ENCODE measurements at places on chromosomes 11 and 22.
A peak's percentile ranks its signal among the peaks of the same experiment; 100 is the strongest.

- DNase-seq = no peak
These were observed 47.3 kb downstream of the PPFIA1 start for GRCh38 chr11:70317581-70318305.

- no peak for DNase-seq
These were observed 124.3 kb downstream of the TRIM29 start for GRCh38 chr11:120013325-120014250.

- DNase-seq = no peak
These were observed 32.0 kb downstream of the CD82 start for GRCh38 chr11:44597358-44598012.

DNA sequence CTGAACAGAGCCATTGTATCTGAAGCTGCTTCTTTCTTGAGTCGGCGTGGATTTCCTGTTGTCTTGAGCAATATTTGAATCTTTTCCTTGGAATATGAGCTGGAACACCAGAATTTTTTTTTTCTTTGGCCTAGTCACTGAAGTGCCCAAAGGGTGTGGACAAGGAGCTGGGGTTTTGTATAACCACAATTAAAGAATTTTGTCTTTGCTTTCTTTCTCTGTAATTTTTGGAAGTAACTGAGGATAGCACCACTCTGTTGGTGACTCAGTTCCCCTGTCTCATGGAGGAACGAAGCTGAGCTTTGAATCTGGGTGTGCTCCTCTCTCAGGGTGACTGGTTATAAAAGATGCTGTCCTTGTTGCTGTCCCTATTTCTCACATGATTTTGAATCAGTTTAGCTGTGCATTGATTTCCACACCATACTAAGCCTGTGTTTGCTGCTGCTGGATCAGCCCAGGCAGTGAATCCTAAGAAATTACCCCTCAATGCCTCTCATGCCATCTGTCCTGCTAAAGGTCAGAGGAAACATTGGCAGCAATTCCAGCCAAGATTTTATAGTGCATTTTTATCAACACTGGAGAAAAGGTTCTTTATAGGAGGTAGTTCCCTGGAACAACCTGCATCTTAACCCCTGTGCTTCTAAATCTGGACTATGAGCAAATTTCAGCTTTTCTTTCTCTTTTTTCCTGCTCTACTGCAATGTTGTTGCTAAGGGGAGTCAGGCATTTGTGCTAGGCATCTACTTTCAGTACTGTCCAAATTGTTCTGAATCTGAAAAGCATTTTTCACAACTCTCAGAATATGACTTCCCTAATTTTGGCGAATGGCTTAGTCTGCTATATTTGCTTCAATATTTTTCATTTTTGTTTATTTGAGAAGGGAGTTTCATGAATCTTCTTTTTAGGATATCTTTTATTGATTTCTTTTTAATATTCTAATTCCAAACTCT, 540.8 kb downstream of the SOX6 start:
- no peak for DNase-seq

- no peak for DNase-seq
These were observed 63.0 kb downstream of the TNRC6B start for GRCh38 chr22:40240686-40241085.

DNA sequence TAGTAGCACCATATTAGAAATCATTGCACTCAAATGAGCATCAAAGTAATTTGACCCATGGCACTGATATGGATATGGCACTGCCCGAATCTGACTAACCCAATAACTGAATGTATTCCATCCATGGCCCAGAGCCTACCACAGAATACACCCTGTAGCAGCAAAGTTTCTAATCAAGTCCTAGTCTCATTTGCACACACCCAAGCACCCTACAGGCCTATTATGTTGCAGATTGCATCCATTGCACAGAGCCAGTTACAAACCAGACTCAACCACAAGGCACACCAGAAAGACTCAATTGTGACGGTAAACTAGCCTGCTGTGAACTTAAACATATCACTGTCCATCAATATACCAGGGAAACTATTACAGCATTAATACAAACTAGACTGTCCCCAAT, 6.5 kb downstream of the OR52E5 start:
- no peak for DNase-seq

- peak; percentile 76 for DNase-seq
These were observed 103.8 kb downstream of the STIM1 start for GRCh38 chr11:3959015-3959902.

DNA sequence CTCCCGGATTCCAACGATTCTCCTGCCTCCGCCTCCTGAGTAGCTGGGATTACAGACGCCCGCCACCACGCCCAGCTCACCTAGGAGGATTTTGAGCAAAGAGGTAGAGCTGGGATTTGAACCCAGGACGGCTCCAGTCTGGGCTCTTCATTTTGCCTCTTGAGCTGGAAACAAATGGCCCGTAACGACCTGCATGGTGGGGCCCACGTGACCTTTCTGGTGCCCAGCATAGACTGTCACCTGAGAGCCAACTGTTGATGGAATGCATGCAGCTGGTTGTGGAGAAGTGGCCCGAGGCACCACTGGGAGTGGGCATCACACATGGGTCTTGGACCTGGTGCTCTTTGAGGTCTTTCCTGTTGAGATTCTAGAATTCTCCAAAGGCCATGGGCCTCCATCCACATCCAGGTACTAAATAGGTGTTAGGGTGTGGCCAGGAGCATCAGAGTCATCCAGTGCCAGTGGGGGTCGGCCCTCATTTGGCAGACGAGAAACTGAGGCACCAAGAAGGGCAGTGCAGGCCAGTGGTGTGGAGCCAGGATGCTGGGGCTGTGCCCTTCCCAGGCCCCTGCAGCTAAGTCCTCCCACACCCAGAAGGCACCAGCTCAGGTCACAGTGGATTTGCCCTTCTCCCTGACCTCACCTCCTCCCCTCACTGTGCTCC, 3.9 kb downstream of the ATF4 start:
- no peak for DNase-seq

DNA sequence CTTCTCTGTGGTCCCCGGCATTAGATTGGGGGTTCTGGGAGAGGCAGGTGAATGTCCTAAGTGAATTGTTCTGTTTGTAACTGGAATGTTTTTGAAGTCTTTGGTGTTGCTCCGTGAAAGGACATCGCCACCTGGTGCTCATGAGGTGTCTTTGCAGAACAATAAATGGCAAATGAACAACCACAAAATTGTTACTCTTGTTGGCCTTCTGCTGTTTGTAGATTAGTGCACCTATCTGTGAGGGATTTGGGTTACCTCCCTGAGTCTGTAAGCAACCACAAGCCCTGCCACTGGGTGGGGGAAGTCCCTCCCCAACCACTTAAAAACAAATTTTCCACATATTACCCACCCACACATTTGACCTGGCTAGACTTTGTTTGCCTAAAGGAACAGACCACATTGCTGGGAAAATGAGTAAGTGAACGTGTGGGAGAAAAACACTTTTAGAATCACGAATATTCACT, 4.7 kb downstream of the MPEG1 start:
- DNase-seq = peak; percentile 83

GRCh38 chr11:22898036-22898435, 37.8 kb upstream of the CCDC179 start:
- DNase-seq = no peak

DNA sequence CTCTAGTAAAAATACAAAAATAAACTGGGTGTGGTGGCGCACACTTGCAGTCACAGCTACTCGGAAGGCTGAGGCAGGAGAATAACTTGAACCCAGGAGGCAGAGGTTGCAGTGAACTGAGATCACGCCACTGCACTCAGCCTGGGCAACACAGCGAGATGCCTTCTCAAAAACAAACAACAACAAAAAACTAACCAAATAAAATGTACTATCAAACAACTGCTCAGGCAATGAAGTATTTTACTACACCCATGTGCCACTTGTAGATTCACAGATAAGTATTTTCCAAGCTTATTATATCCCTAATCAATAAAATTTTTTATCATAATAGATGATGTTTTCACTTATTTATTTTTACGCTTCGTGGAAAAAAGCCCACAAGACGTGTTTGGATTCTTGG, 924 bp downstream of the C11orf65 start:
- DNase-seq = no peak

DNA sequence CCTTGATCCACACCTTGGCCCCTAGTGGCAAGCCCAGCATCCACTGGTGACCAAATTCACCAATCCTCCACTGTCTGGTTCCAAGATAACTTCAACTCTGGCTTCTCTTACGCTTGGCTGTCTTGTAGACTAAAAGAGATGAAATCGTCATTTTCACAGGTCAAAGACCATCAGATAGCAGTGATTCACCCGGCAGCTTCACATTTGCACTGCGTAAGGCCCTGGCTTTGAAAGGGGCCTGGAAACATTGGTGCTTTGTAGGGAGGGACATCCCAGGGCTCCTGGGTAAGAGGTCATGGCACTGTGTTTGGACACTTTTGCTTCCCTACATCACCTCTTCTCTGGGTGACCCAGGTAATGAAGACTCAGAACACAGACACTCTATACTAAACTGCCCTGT, 30.1 kb upstream of the FADD start:
- DNase-seq = peak; percentile 53

DNA sequence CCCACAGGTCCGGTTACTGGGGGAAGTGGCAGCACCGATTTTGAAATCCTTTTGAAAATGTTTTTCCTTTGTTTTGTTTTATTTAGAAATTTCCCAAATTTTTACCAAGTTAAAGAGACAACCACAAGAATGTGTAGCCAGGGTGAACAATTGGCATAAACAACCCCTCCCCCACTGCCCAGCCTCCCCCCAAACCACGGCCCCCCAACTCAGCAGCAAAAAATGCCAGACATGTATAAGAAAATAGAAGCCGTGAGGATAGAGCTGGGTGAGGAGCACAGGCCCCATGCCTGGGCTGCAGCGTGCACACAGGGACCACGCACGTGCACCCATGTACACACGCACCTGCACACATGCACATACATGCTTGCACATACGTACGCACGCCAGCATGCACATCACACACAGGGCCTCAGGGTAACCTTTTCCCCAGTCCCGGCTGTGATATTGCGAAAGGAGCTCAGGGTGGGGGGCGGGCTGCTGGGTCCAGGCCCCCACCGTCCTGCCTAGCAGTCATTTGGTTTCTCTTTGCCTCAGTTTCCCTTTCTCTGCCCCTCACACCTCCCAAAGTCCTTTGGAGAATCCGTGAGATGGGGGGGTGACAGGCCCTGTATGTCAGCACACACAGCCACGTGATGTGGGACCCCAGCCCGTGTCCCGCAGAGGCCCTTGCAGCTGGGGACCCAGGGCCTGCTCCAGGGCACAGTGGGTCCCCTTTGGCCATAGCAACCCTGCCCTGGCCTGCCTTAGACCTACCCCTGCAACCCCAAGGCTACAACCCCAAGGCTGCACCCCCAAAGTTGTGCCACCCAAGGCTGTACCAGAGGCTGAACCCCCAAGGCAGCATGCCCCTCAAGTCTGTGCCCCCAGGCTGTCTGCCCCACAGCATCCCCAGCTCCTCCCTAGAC, 42.9 kb downstream of the IGF2 start:
- peak; percentile 47 for DNase-seq

DNA sequence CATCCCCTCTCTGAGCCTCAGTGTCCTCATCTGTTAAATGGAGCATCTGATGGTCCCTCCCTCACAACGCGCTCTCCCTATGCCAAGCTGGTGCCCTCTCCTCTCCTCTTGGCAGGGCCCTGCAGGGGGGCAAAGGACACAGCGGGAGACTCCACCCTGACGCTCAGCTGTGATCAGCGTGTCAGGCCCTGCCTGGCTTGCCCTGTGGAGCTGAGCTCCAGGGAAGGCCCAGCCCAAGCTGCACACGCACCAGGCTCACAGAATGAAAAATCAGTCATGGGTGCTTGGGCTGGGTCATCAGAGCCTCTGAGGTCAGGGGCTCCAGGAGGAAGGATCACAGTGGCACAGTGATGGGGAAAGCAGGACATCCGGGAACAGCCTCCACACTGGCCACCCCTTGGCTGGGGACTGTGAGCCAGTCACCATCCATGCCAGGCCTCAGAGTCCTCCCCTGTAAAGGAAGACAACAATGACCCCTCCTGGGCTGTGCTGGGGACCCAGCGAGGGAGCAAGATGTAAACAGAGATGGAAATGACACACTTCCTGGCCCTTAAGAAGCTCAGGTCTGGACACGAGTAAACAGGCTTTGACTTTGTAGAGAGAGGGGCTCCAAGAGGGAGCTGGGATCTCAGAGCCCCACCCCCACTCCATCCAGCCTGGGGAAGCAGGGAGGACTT, 36.6 kb downstream of the RPL3 start:
- DNase-seq = no peak

DNA sequence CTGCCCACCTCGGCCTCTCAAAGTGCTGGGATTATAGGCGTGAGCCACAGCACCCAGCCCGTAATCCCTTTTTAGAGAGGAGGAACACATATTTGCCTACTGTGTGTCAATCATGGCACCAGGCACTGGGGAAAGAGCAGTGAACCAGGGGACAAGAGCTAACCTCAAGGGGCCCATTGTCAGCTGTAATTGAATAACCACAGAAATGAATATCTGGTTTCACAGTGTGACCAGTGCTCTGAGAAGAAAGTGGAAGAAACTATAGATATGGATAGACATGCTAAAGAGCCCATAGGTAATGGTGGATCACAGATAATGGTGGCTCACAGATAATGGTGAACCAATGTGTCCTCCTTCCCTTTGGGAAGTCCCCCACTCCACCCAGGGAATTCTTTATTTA, 8.6 kb upstream of the KCTD14 start:
- no peak for DNase-seq

GRCh38 chr11:20192641-20193040, 32.4 kb upstream of the DBX1 start:
- no peak for DNase-seq

DNA sequence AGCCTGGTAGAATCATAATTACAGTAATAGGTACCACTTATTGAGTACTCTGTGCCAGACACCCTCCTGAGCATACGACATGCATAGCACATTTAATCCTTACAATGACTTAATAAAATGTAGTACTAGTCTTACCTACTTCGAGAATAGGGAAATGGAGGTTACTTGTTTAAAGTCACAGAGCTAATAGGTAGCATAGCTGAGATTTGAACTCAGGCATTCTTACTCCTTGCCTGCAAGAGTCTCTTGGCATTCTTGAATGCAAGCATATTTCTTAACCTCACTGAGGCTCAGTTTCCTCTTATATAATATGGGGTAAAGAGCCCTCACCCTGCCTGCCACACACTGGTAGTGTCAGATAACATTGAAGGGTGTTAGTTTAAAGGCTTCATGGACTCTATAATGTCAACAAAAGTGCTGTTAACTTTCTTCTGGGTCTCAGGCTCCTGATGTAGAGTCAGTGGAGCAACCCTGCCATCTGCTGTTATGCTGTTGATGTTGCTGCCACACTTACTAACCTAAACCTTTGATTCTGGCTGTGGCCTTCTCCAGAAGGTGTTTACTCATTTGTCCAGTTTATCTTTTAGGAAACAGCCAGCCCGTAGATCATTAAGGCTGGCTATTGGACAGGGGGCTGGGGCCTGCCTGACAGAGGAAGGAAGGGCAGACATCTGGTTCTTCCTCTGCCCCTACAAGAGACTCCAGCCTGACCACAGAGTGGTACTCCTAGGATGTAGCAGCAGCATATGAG, 18.9 kb downstream of the LIMK2 start:
- peak; percentile 54 for DNase-seq

Data from brain microvascular endothelial cell (primary cell).